CD4-positive, alpha-beta T cell treated with Interleukin-1 beta for 1 hour (primary cell): ENCODE measurements at places on chromosomes 11 and 22.

DNA sequence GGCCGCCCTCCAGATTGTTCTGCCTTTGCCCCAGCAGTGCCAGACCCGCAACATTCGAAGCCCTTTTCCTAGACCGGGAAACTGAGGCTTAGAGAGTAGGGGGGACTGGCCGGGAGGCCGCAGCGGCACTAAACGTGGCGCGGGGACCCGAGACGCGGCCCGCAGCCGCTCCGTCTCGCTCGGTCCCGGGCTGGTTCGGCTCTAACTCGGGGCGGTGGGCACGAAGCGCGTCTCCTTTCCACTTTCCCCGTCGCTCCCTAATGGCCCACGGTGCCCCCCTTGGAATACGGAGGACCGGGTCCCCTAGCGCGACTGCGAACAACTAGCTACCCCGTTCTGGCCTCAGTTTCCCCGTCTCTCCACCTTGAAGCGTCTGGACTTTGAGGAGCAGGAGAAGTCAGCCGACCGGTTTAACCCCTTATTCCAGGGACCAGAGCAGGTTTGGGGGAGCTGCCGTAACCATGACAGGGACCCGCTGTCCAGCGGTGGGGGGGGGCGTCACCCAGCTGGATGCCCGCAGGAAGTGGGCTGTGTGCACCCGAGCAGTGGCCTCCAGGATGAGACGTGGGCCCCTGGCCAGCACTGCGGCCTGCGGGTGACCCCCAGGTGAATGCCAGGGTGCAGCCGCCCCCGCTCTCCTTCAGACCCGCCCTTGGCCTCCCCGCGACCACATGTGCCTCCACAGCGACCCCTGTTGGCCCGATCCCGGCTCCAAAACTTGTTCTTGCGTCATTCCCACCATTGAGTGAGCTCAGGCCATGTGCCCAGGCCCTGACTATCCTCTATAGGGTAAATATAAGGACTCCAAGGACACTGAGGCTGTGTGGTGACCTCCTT, 1.1 kb downstream of the CDC42EP1 start:
- DNase-seq = peak; percentile 74

DNA sequence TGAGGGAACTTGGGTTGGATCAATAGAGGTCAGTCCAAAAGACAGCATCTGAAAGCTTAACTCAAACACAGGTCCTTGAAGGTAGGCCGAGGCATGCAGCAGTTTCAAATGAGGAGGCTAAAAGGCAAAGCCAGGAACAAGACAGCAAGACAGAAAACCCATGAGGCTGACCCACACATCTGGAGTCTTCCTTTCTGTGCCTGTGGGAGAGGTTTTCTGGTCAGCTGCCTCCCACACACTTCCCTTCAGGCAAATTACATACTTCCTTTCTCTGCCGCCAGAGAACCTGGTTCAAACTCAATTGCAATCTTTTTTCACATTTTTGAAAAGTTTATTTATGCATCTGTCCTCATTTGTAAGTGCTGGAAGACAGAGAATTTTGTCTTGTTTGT, 29.8 kb upstream of the CRTAM start:
- DNase-seq = no peak

DNA sequence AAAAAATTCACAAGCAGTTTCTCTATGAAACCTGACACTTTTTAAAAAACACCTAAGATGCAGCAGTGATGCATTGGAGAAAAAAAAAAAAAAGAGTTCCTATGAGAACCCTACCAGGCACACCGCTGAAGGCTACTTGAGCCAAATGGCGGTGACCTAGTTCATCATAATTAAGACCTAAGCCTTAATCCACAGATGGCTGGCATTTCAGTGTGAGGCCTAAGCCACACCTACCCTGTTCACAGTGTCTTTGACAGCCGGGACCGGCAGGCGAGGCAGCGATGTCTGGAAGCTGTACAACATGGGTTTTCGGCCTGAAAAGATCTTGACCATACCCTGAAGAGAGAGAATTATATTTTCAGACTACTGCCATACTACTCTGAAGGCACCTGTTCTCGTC, 38.0 kb downstream of the CPT1A start:
- no peak for DNase-seq

DNA sequence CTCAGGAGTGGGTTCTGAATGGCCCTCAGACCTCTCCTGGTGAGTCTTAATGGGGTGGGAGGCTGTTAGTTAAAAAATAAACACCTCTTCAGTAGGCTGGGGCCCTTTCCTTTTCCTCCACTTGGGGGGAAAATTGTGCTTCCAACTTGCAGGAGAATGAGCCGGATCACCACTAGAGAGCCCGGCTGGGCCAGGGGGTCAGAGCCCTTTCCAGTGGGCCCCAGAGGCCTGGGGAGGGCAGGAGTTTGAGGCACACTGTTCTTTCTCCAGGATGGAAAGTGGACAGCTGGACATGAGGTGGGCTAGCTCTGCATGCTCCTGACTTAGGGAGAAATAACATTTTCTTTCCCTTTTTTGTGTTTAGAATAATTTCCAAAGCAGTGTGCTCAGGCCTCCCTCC, 32.8 kb downstream of the B3GAT1 start:
- no peak for DNase-seq

DNA sequence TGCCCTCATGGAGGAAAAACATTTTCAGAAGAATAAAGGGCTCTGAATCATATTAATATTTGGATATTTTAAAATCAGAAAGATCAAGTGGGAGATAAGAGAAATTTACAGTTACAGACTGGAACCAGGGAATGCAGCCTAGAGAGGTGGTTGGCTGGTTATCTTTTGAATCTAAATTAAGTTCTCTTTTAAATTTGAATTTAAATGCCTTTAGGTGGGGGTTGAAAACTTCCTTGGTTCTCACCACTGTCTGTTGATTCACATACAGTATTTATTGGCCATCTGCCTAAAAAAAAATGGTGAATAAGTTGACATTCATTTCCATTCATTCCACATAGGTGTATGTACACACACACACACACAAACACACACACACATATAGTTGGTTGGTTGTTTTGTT, 35.7 kb upstream of the PTPRJ start:
- no peak for DNase-seq

GRCh38 chr11:61922539-61922938, 5.2 kb upstream of the RAB3IL1 start:
- DNase-seq = peak; percentile 25

DNA sequence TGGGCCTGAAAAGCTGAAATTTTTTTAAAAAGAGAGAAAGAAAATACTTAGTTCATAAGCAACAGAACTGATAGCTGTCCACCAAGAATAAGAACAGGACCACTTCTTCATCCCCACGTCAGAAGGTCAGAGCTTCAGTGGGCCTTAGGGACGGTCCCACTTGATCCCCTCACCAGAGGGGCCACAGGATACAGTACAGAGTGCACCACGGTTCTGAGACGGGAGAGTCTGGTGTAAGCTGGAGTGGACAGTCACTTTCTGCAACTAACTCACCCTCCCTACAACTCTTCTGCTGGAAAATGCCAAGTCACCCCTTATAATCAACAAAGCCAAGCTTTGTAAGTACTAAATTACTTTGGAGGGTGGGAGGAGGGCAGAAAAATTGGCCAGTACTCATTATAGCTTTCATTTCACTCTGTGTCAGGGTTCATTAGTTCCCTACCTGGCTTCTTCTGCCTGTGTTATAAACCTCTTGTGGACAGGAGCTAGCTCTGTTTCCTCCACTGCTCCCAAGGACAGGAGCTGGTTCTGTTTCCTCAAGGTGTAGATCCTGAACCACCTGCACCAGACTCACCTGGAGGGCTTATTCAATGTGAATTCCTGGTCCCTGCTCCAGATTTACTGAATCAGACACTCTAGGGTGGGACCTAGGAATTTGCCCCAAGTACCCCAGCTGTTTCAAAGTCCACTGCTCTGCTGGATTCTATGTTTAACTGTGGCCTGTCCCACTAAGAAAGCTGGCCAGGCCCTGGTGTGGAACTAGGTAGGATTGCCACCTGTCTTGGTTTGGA, 39.6 kb downstream of the SCGB1A1 start:
- DNase-seq = no peak

DNA sequence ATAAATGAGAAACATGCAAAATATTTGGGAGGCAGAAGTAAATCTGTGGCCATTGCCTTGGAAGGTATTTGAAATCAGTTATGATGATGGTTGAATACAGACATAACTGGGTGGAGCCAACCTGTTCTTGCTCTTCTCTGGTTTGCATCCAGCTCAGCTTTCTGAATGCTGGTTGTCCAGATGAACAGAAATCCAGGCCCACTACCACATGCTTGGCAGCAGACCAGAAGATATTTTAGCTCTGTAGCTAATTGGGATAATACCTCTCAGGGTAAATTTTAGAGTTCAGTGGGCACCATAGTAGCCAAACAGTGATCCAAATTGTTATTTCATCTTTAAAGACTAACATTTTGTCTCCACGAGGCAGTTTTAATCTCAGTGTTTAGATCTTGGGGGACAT, 308.3 kb downstream of the RAB38 start:
- no peak for DNase-seq

DNA sequence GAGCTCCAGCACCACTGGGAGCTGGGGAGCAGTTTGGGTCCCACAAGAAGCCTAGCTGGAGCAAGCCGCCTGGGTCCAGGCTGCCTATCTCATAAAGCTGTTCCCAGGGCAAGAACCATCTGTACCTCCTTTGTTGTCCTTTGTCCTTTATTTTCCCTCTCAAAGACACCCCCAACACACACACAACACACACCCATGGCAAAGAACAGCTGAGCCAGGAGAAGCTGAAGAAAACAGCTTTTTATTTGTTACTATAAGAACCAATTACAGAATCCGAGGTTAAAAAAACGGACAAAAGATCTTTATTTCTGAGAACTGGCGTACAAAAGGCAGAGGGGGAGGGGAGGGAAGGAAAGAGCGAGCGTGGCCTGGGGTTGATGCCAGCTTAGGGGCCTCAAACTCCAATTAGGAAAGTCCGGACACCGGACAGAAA, 1.7 kb upstream of the TUT1 start:
- no peak for DNase-seq

GRCh38 chr22:30866811-30867271, 101.7 kb downstream of the MORC2 start:
- no peak for DNase-seq

DNA sequence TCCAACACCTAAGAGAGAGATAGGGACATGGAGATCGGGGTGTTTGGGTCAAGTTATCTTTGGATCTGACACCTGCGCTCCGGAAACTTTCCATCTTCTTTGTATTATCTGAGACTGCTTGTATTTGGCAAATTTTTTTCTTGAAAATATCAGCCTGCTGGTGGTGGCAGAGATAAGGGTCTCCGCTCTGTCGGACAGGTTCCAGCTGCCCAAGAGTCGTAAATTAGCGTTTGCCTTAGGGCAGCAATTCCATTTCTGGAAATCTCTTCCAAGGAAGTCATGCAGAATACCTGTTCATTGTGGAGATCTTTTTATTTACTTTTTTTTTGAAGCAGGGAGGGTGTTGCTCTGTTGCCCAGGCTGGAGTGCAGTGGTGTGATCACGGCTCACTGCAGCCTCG, 19.5 kb upstream of the CSNK1E start:
- DNase-seq = no peak

DNA sequence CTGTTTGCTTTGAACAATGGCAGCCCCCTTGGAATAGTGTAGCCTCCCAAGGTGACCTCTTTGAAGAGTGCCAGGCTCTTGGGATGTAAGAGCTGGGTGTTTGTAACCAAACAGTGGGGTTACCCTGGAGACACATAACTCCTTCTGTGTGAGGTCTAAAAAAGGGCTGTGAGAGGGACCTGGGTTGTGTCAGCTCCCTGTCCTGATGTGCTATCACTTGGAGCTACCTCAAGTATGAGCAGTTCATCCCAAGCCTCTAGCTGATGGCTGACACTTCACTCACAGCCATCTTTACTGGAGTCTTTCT, 40.2 kb downstream of the TSPAN18 start:
- DNase-seq = no peak

- DNase-seq = no peak
These were observed 2.1 kb upstream of the ASPHD2 start for GRCh38 chr22:26426924-26427323.

DNA sequence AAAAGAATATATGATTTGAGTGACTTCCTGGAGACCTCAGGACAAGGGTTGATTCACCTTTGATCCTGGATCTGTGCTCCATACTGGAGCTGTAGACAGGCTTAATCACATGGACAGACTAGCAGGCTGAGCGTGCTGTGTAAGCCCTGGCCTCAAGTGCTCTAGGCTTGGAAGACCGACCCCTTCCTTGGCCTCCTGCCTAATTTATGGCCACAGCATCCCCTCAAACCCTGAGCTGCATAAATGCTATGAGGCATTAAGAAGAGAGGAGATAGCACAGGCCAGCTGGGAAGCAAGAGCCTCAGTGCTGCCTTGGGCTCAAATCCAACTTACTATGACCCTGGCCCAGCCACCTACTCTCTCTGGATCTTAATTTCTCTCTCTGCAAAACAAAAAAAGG, 385.1 kb downstream of the BUD13 start:
- DNase-seq = no peak

GRCh38 chr22:48738204-48738980, 1089.3 kb downstream of the BRD1 start:
- no peak for DNase-seq

GRCh38 chr11:76216536-76217325, 10.4 kb upstream of the WNT11 start:
- no peak for DNase-seq

- no peak for DNase-seq
These were observed 308.7 kb upstream of the ZC3H12C start for GRCh38 chr11:109784536-109784935.

DNA sequence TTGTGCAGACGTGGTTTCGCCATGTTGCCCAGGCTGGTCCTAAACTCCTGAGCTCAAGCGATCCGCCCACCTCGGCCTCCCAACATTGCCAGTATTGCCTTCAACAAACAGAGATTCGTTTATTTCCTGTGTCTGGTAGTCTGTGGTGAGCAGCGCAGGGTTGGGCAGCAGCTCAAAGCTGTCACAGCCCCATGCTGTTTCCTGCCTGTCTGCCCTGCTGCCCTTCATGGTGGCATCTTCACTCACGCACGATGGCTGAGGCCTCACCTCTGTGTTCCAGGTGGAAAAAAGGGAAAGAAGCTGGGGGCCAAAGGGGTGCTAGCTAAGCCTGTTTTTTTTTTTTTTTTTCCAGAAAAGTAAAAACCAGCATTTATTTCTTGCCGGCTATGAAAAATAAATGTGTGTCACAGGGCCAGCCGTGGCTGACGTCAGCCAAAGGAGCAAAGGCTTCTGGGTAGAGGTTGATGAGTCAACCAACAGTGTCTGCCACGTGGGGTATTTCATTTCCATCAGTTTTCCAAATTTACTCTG, 28.8 kb downstream of the TBC1D22A start:
- DNase-seq = peak; percentile 87

DNA sequence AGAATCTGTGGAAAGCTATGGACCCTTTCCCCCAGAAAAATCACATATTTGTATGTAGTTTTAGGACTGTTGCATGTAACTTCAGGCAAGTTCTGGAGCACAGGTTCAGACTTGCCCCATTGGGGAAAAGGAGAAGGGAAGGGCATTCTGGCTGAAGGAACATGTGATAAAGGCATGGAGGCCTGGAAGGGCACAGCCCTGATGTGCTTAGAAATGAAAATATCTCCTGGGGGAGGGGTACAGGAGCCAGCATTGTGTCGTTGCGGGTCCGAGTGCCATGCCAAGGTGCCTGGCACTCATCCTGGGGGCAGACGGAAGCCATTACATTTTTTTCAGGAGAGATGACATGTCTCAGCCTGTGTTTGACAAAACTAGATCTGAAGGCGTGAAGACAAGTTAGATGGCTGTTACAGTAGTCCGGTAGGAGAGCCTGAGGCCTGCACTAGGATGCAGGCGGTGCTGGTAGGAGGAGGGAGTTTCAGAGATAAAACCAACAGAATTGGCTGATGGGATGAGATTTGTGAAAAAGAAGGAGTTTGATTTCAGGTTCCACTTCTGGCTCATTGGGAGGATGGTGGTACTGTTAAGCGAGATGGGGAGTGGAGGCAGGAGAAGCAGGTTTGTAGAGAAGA, 96.9 kb downstream of the TEAD1 start:
- DNase-seq = no peak
